ENCODE measurements at places on chromosomes 3 and 15.

- DNase-seq: no peak
Observed at GRCh38 chr3:176395240-176395639, 802.0 kb downstream of the TBL1XR1 start.

GRCh38 chr3:175913286-175913685 is 1054.2 kb downstream of the NAALADL2 start:
- DNase-seq: no peak

- no peak for DNase-seq
Observed at GRCh38 chr3:197508051-197508451, 47.7 kb downstream of the BDH1 start.

DNA sequence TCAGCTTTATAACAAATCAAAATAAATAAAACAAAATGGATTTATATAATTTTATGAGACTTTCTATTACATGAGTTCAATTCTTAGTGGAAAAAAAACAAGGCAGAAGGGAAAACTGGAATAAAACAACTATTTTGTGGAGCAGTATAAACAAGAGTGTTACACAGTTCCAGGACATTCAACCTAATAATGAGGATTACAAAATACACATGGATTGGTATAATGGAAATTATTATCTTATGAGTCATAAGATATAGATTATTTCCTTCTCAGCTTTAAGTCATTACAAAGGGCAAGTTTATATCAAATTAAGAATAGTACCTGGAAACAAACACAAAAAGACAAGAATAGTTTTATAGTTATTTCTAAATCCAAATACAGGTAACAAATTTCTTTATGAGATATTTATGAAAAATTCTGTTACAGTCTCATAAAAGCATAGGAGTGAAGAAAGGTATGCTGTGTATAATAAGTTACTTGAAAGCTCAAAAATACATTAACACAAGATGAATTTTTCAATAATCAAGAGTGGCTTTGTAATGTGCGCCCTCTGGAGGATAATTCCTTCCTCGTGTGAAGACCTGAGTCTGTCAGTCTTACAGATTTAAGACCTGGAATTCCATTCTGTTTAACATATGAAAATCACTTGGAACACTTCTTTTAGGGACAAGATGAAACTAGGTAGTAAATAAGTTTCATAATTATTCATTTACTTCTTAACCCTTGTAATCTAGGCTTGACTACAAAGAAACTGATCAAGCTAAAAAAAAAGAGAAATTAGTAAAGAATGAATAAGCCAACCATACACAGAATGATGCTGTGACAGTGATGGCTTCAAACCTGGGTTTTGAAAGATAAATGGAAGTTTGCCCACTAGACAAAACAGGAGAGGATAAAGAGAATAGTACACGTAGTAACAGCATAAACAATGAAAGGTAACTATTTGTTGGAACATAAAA is 9.5 kb downstream of the COPS2 start:
- peak; percentile 16 for DNase-seq

- no peak for DNase-seq
Observed at GRCh38 chr3:51605938-51606337, 65.1 kb upstream of the TEX264 start.

DNA sequence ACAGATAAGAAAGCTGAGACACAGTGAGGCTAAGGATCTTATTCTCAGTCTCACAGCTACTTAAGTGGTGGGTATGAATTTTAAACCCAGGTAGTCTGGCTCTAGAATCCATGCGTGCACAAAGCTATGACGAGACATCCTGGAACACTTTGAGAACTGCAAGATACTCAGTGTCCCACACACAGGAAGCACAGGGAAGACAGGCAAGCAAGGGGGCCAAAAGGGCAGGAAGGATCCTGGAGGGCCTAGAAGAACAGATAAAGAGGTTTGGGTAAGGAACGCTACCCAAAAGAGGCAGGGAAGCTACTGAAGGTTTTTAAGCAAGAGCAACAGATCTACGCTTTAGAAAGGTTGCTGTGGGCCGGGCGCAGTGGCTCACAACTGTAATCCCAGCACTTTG is 99.1 kb upstream of the HES1 start:
- no peak for DNase-seq

DNA sequence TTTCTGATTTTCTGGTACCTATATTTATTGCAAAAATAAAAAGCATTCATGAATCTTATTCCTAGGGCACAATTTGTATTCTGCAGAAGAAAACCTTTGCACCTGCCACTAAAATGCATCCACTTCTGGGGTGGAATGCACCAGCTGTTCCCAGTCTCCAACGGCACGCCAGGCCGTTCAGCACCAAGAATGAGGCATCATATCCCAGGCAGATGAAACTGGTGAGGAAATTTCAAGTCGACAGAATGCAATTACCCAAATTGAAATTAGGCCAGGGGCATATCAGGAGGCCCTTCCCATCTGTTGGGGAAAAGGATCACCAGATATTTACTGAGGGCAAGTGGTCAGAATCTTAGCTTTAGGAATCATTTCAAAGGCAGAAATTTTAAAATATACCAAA is 13.6 kb upstream of the RBMS3 start:
- no peak for DNase-seq

DNA sequence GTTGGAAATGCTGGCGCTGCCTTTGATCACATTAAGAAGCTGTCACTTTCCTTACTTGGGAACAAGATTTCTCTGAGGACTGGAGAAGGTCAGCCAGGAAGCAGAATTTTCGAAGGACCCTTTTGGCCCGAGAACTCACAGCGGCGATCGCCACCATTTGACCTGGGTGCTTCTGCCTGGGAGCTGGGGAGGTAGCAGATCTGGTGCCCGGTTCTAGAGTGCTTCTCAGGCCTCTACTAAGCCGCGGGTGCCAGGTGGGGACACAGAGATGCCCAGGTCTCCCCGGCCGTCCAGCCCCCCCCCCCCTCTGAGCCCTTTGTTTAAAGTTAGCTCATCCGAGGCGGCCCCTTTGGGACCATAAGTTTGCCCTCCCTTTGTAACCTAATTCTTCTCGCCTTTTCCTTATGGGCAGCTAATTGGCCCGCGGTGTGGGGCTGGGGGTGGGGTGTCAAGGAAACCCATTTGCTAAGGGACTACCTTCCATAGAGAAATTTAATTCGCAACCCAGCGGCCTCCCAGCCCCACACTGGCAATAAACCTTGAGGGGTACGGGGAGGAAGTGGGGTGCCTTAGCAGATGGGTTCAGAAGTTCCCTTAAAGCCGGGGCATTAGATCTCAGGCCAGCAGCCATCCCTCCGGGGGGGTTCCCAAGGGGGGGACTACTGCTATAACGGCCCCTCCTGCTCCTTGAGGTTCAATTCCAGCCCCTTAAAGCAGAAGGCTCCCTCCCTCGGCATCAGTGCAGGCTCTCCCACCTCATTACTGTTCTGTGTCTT is 1.9 kb downstream of the GATA2 start:
- DNase-seq: no peak

GRCh38 chr15:35309886-35310285 is 224.8 kb upstream of the NANOGP8 start:
- DNase-seq: no peak

- no peak for DNase-seq
Observed at GRCh38 chr3:186955898-186956696, 25.8 kb downstream of the ST6GAL1 start.

- no peak for DNase-seq
Observed at GRCh38 chr3:67704322-67704721, 49.9 kb upstream of the SUCLG2 start.

DNA sequence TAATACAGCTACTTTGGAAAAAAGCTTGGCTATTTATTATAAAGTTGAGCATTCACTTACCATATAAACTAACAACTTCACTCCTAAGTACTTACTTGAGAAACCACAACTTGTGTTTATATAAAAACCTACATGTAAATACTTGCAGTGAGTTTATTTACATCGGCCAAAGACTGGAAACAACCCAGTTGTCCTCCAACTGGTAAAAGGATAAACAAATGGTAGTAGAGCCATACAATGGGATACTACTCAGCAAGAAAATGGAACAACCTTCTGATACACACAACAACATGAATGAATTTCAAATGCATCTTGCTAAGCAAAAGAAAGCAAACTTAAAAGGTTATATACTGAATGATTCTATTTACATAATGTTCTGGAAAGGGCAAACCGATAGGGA is 63.7 kb downstream of the SLC7A14 start:
- no peak for DNase-seq

- DNase-seq: no peak
Observed at GRCh38 chr3:63964681-63965485, 52.7 kb upstream of the SCAANT1 start.

- no peak for DNase-seq
Observed at GRCh38 chr3:160226026-160226907, 1.0 kb downstream of the C3orf80 start.

DNA sequence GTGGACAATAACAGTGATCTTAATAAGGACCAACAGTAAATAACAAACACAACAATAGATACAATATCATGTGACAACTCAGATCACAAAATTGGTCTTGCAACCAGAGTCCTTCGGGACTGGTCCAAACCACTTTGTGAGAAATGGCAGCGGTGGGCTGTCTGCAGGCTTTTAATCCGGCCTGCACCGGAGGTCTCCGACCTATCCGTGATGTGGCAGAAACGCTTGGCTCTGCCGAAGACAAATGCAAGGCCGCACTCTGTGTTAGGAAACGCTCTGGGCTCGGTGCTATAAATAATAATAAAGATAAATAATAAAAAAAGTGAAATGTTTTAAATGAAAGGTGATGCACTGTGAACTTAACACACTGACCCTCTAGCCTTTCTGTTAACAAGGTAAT is 810.6 kb upstream of the NR2F2 start:
- DNase-seq: no peak

GRCh38 chr3:156685752-156686151 is 11.4 kb downstream of the TIPARP start:
- DNase-seq: no peak

- DNase-seq: no peak
Observed at GRCh38 chr3:14210843-14211594, 32.4 kb downstream of the LSM3 start.

- DNase-seq: no peak
Observed at GRCh38 chr15:35126236-35126635, 41.1 kb upstream of the NANOGP8 start.

GRCh38 chr15:69853544-69853951 is 244.2 kb downstream of the TLE3 start:
- DNase-seq: no peak

- no peak for DNase-seq
Observed at GRCh38 chr3:26260139-26260538, 362.4 kb upstream of the LRRC3B start.

- DNase-seq: no peak
Observed at GRCh38 chr3:157261000-157261399, 101.1 kb upstream of the CCNL1 start.

- DNase-seq: no peak
Observed at GRCh38 chr3:164852866-164853265, 225.4 kb downstream of the SI start.

DNA sequence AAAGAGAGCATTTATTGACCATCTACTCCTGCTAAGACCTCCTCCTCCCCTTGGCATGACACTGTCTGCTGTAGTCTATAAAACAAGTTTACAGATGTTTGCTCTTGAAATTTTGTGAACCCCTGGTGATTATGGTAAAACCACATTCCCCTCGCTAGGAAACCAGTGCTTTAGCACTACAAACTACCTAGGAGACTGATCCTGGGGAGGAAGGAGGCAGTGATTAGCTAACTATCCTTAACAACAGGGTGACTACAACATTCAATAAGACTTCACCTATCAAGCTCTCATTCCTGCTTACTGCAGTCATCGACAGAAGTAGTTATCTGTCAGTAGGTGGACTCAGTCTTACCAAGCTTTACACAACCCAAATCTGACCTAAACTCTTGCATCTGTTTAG is 371.3 kb downstream of the TUSC7 start:
- no peak for DNase-seq

DNA sequence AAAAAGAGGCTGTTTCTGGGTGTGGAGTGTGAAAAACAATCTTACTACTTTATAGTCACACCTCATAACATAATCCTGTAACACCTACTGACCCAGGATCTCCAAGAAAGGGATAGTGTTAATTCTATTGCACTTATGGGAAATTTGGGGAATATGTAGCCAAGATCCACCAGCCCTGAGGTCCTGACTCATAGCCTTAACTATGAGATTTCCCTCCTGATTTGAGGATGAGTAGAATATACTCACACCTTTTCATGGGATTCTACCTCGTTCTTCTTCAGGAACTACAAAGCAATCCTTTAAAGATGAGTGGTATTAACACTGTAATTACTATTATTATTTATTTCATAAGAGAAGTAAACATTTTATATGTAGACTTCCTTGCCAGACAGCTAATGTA is 315.2 kb downstream of the MECOM start:
- DNase-seq: no peak

- DNase-seq: no peak
Observed at GRCh38 chr3:32568953-32569352, 1.7 kb downstream of the DYNC1LI1 start.

DNA sequence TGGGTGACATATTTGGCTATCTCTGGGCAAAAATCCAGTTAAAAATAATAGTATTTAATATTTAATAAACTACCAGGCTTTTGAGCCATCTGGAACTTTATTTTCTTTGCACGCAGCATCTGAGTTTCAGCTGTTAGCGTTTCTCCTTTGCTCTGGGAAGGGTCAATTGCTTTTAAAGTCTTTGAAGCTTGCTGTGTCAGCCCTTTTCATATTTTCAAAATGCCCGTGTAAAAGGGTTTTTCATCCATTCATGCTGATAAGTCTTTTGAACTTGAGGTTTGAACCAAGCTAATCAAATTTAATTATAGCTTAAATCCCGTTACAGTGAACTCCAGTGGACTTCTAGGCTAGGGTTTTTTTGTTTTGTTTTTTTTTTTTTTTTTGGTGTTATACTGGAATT is 79.1 kb downstream of the SLC25A26 start:
- DNase-seq: no peak

DNA sequence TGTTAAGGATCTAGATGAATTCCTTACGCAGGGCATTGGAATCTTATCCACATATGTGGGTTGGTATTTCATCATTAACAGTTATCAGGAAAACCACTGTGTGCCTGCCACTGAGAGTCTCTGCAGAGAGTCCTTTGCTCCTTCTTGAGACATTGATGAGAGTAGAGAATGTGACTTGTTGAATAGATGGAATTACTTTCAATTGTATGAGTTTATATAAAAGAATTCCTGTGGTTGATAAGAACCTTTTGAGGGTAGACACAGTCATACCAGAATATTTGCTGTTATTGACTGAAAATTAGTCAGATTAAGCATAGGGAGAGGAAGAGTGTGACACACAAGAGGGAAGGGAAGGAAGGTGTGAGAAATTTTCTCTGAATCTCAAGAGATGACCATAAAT is 30.8 kb downstream of the ARHGEF26 start:
- DNase-seq: no peak

GRCh38 chr3:175342196-175342595 is 483.1 kb downstream of the NAALADL2 start:
- no peak for DNase-seq

DNA sequence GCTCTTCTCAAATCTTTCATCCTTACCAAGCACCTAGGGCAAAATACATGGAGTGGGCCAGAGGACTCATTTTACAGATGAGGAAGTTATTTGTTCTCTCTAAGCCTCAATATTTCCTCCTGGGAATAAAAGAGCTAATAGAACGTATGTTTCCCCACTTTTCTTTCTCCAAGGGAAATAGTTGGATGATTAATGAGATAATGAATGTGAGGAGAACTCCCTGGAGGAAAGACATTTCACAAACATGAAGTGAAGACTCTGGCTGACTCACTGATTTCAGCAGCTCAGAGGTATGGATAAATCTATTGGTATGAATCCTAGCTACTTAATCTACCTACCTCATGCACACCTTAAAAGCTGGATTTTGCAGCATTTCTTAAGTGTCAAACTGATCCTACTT is 98.4 kb downstream of the ECT2 start:
- no peak for DNase-seq

GRCh38 chr3:69085833-69086722 is 1.3 kb downstream of the ARL6IP5 start:
- DNase-seq: peak; percentile 69

GRCh38 chr3:186821429-186822387 is 15.4 kb upstream of the RFC4 start:
- DNase-seq: no peak
